ENCODE measurements at places on chromosomes 2 and 18.

DNA sequence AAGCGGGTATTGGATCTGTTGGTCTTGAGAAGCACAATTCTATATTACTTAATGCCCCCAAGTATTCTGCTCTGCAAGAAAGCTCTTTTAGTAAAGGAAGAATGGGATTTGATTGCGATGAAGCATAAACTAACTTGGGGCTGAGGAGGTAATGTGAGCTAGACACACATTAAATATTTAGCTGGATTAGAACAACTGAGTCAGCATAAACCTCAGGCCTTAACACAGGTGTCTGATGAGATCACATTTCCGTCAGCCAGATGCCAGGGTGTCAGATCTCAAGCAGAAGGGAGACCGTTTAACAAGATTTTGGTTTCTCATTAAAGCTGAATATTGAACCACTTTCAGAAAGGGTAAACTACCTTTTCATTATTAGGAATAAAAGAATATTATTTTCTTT, 94.5 kb downstream of the GYPC start:
- no peak for DNase-seq

- DNase-seq = no peak
These were observed 72.3 kb downstream of the SH3YL1 start for GRCh38 chr2:191311-192190.

DNA sequence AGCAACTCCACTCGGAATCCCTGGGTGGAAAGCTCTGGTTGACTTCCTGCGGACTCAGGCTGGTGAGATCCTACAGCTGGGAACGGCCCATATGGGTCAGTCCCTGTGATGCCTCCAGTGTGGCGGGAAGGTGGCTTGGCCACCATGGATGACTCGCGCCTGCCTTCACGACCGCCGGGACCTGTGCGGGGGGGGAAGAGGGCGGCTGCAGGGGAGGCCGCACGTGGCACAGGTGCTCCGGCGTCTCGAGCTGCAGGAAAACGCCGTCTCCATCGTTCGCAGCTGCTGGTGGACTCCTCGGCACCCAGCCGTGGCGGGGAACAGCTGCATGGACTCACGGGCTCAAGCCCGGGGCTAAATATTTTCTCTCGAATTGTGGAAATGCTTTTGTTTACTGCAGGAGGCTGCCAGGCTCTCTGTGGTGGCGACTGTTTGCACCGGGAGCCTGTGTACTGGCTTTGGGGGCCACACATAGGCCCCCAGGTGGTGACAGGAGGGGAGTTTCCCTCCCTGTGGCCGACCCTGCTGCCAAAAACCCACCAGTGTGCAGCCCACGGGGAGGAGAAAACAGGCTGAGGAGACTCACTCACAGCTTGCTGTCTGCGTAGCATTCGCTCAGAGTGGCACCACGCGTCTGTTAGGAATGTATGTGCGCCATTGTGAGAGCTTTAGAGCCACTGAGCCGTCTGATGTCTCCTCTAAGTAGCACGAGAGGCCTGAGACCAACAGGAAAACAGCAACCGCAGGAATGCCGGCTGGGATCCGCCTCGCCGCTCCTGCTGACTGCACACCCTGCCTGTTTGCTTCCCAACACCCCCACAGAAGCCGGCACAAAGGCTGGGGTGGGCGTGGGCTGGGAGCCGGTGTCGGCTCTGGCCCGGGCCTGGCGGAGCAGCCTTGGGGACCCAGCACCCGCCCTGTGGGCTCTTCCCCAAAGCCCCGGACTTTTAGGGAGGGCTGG, 89.2 kb downstream of the NFATC1 start:
- DNase-seq = no peak

GRCh38 chr2:100252811-100253698, 69.2 kb downstream of the LONRF2 start:
- no peak for DNase-seq

GRCh38 chr2:54618646-54619565, 104.6 kb upstream of the EML6 start:
- no peak for DNase-seq

DNA sequence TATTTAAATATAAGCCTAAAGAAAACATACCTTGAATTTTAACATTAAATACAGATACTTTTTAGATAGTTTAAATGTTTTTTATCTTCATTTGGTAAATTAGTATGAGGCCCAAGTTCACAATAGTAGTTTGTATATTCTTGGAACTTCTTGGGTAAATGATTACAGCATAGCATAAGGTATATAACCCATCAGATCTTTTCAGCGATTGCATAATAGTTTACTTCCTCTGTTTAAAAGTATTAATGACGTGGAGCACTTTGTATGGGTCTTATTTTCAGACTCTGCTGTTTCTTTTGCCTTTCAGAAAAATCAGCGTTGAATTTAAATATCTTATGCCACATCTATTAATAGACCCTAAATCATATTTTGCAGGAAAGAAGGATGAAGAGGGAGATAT, 60.2 kb downstream of the CHRNA1 start:
- DNase-seq = no peak

- no peak for DNase-seq
These were observed 300.8 kb downstream of the CNTNAP5 start for GRCh38 chr2:124325667-124326440.

DNA sequence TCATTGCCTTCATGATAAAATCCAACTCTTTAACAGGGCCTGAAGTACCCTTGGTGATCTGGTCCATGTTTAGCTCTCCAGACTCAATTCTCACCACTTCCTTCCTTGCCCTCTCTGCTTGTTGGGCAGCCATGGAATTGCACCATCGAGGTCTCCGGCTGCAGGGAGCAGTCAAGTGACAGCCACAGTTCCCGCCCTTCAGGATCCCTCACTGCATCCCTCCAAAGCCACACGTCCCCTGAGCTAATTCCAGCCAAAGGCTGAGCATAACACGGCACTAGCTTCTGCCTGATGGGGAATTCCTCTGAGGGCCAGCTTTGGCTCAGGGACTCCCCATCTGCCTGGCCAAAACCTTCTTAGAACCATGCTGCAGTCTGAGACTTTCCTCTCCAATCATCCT, 47.4 kb upstream of the SLC1A4 start:
- no peak for DNase-seq

DNA sequence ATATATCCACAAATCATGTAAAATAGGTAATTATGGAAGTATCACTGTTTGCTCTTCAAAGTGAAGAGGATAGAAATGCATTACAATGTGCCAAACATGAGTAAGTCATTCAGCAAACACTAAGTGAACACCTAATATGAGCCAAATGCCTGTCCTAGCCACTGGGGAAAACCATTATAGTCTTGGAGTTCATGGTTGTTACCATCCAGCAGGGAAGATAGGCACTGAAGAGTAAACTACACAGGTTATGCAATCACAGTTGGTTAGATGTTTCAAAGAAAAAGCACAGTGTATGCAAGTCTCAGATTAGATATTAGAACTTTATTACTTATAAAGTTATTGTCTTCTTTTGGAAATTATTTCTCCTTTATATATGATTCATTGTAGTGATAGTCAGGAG, 3.9 kb upstream of the SERPINB2 start:
- no peak for DNase-seq

GRCh38 chr2:160332318-160332717, 132.2 kb upstream of the ITGB6 start:
- no peak for DNase-seq

GRCh38 chr2:15819562-15820256, 120.6 kb upstream of the MYCN start:
- DNase-seq = no peak

DNA sequence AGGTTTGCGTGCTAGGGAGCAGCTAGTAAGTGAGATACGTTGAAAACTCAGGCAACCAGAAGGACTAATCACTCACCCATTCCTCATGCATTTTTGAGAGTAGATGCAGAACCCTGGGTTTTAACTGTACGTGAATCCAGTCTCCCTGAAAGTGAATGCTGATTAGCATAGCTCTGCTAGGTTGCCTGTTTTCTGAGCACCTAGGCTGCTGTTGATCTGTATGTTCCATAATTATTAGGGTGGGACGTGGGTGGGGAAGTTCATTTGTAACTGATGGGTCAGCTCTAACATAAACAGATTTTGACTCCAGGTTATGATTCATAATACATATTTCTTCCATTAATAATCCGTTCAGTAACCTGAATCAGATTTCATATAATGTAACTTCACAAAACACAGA, 379.0 kb upstream of the FANCL start:
- DNase-seq = no peak

DNA sequence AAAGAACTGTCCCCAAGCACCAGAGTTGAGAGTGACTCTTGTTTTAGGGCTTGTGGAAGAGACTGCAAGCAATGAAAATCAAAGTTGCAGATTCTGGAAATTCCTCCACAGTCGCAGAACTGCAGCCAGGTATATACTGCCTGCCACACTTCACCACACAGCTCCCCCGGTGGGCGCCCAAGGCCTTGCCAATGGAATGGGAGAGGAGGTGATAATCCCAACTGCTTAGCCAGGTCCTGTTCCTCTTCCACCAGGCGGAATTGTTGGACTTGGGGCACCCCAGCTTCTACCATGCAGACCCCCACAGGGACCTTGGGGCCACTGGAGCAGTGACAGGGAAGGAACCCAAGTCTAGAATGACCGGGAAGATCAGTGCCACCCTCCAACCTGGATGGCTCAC, 4.8 kb upstream of the PDIA6 start:
- DNase-seq = no peak

GRCh38 chr2:216090369-216090786, 8.7 kb downstream of the TMEM169 start:
- DNase-seq = no peak

DNA sequence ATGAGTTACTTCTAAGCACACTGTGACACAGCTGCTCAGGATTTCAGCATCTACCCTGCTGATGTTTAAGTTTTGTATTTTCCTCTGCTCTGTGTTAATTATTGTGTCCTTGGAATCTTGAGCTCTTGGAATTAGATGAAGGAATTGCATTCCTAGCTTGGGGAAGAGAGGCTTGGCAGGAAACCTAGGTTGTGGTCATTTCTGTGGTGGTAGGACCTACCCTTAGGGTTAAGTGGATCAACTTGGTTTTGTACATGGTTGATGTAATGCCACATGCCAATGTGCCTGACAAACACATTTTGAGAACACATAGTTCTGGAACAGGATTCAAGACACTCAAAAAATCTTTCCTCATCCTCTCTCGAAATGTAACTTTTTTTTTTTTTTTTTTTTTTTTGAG, 264.5 kb upstream of the MEX3C start:
- no peak for DNase-seq

DNA sequence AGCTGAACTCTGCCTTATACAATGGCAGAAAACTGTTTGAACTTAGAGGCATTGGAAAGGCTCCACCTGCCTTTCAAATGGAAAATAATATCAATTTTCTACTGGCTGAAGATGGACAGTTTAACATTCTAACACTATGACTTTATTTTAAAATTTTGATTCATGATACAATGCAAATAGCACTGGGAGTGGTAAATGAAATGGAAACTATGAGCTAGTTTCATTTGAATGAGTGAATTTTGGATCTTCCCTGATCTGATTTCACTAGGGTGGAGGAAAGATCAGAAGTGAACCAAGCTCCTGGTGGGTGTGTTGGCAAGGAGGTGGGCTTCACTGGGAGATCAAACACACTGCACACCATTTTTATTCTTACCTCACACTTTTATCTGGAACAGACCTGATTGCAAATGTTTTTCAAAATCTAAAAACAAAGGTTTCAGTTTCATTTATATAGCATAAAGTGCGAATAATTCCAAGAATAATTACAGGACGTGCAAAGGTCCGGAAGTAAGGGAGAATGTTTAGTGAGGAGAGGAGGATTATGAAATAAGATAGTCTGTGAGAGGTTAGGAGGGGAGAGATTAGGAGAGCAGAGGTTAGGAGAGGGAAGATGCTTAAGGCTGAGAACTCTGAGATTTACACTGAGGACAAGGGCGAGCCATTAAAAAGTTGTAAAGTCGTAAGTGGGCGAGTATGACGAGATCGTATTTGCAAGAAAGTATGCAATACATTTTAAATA, 18.6 kb upstream of the MBP start:
- no peak for DNase-seq

- DNase-seq = no peak
These were observed 22.6 kb upstream of the SERPINB7 start for GRCh38 chr18:63752636-63753035.

- no peak for DNase-seq
These were observed 85.9 kb downstream of the APOB start for GRCh38 chr2:20957788-20958525.

DNA sequence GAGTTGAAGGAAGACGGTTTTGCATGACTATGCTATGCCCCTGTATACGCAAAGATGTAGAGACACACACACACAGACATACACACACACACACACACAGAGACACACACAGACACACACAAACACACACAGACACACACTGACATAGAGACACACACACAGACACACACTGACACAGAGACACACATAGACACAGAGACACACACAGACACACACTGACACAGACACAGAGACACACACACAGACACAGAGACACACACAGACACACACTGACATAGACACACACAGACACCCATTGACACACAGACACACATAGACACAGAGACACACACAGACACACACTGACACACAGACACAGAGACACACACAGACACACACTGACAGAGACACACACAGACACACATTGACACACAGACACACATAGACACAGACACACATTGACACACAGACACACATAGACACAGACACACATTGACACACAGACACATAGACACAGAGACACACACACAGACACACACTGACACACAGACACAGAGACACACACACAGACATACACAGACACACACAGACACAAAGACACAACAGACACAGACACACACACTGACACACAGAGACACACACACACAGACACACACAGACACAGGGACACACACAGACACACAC, 121.3 kb downstream of the BCL2 start:
- peak; percentile 4 for DNase-seq

- no peak for DNase-seq
These were observed 249.0 kb downstream of the PID1 start for GRCh38 chr2:229022071-229022470.

DNA sequence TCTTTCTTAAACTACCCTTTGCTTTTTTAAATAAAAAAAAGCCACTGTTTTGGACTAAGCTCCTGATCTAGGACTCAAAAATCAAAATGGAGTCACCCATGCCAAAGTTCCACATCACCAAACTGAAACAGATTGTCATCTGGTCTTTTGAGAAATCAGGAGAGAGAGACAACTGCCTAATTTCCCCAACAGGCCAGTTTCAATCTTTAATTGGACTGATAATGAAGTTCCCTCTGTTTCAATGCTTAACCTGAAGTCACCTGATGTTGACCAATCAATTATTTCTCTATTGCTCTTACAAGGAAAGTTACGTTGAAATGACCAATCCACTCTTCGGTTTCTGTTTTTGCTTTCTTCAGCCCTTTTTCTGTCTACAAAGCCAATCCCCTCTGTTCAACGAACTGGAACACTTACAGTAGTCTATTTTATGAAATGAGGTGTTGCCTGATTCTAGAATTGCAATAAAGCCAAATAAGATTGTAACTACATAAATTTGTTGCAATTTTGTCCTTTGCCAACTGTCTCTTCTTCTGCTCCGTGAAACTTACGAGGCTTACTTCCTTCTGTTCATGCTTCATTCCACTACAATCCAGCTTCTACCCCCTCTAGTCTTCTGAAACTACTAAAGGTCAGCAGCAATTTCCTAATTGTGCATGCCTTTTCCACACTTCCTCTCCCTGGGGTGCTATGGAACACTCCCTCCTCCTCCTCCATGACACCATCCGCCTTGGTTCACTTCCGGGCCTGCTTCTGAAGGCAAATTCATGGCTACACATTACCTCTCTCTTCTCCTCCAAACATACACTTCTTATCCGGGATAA, 95.2 kb upstream of the CD302 start:
- no peak for DNase-seq

GRCh38 chr18:61595615-61596251, 262.5 kb downstream of the CDH20 start:
- no peak for DNase-seq

All from stimulated activated naive CD4-positive, alpha-beta T cell (primary cell).